Hepatocyte (in vitro differentiated cells): ENCODE measurements at places on chromosomes 2 and 18. TPM values are rescaled to one million over a fixed set of nuclear protein-coding genes. Genes with fewer than 3 reads are reported as not detected.

GPBAR1 gene
- 6.1 and 10.9 TPM in 2 replicates for total RNA-seq

CCDC148 gene
- 1.6 and 2.2 TPM in 2 replicates for total RNA-seq

IL18RAP gene
- 0.40 and 0.80 TPM in 2 replicates for total RNA-seq

ANTXR1 gene
- 24.5 and 34.7 TPM in 2 replicates for total RNA-seq

RESP18 gene
- total RNA-seq: not detected in 2 replicates
